Left hindlimb (tissue), 1 donor: ENCODE measurements at places on chromosomes 2 and 18.

DNA sequence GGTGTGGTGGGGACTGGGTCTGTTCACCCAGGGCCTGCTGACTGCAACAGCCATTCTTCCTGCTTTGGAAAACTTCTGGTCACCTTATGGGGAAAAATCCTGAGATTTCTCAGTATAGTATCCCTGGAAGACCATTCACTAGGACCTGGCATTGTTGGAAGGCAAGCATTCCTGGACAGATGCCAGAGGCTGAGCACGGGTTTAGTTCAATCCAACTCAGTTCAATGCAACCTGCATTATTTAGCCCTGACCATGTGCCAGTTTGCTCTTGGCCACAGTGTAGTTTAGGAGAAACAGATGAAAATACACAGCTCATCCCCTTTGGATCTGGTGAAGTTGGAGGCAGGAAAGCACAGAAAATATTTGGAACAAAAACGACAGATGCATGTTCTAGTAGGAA is 95.9 kb downstream of the LPIN1 start:
- DNase-seq = no peak

DNA sequence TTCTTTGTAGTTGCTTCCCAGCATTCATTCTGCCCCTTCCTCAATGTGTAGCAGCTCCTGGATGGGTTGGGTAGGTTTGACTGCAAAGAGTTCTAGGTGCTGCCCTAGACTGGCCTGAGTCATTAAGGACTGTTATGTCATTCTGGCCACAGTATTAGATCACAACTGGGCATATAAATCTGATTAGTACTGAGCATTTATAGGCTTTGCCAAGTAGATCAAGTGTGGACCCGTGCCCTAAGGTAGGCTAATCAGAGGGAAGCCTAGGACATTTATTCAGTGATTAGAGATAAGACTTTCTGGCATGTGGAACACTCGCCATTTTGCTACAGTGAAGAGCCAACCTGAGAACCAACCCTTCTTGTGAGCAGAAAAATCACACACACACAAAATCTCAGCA is 2.7 kb downstream of the KATNAL2 start:
- no peak for DNase-seq

DNA sequence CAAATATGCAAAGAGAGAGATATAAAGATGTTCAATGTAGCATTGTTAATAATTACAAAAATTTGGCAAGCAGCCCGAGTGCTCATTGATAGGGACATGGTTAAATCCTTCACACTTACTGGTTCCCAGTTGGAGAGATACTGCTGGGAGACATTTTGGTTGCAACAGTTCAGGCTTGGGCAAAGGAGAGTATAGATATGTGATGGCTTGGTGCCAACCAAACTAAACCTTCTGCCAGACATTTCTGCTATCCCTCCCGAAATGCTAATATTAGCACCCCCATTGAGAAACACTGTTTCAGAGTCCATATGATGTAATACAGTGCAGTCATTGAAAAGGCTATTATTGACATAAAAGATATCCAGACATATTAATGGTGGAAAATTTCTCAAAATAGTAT is 11.5 kb downstream of the GEN1 start:
- DNase-seq = no peak

DNA sequence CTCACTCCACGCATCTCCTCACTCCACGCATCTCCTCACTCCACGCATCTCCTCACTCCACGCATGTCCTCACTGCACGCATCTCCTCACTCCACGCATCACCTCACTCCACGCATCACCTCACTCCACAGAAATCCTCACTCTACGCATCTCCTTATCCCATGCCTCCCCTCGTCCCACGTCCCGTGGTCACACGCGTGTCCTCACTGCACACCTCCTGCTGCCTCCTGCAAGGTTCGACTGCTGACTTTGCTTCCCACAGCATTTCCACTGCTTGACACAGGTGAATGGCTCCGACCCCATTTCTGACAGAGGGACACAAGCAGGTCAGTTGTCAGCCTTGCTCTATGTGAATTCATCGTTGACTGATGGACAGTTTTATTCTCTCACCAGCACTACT is 103.0 kb downstream of the USP40 start:
- DNase-seq = no peak

- DNase-seq = no peak
Observed at GRCh38 chr2:9539531-9539930, 16.1 kb downstream of the ADAM17 start.

DNA sequence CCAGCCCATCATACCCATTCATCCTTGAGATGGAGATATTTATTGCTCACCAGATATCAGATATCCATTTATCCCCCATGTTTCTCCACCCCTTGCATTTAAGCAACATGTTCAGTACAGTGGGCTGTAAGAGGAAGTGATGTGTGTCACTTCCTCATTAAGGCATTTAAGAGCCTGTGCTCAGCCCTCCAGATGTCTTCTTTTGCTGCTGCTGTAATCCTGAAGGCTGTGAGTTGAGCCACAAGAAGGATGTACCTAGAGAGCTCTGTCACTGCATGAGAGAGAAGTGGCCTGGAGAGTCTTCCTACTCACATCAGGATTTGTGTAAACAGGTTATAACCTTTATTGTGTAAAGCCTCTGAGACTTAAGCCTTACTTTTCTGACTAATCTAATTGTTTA is 151.8 kb upstream of the UNC80 start:
- no peak for DNase-seq

DNA sequence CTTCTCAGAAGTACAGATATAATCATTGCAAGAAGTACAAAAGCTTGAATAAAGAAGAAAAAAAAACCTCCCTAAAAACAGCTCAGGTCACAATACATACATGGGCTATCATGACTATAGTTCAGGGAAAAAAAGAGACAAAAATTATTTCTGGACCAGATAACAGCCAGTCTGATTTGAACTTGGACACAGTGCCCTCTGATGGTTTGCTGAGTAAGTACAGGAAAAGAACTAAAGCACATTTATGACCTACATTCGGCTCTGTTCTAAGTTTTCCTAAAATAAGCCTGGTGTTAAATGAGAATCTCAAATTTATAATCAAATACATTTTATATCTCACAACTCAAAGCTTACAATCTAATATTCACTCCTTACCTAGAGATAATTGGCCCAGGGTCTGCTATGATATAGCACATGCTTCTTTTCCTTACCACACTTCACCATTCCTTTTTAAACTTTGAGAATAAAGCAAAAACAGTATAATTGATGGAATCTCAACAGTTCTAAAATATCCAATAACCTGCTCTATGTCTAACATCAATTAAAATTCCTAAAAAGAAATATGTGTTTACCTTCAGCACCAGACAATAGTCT is 81.1 kb downstream of the RAPH1 start:
- DNase-seq = no peak

DNA sequence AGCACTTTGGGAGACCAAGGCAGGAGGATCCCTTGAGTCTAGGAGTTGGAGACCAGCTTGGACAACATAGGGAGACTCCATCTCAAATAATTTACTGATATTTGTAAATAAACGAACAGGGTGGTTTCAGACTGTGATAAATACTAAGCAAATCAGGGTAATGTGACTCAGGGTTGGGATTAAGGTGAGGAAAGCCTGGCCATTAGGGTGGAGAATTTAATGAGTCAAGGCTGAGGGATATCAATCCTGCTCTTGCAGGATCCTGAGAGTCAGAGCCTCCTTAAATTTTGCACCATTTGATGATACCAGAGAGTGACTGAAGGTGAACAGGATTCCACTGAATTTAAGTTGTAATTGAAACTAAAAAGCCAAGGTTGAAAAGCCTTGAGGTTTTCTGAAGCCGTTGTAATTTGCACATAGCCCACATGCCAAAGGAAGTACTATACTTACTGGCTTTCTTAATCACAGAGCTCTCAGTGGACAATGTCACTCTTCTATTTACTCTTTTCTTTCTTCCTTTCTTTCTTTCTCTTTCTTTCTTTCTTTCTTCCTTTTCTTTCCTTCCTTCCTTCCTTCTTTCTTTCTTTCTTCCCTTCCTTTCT is 28.6 kb upstream of the AP1S3 start:
- DNase-seq = no peak

DNA sequence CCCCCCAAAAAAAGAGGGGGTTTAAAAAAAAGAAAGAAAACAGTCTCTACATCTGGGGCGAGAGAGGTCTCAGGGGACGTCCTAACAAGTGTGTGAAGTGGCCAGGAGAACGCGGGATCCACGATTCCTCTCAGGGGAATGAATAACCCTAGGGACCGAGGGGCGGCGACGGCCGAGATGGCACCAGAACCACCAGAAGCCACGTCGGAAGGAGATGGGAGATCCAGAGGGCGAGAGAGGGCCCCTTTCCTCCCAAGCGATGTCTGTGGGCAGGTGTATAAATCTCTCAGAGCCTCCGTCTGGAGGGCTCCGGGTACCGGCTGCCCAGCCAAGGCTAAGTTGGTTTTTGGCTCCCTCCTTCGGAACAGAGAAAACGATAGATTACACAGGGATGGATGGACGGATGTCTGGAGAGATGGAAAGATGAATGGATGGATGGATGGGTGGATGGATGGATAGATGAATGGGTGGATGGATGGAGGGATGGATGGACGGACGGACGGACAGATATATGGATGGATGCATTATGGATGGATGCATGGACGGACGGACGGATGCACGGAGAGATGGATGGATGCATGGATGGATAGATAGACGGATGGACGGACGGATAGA is 1.7 kb downstream of the EPHA4 start:
- DNase-seq = peak; percentile 69

GRCh38 chr2:241553512-241553830 is 5.1 kb upstream of the BOK start:
- DNase-seq = no peak

GRCh38 chr2:26982102-26982742 is 11.8 kb downstream of the MAPRE3 start:
- no peak for DNase-seq

DNA sequence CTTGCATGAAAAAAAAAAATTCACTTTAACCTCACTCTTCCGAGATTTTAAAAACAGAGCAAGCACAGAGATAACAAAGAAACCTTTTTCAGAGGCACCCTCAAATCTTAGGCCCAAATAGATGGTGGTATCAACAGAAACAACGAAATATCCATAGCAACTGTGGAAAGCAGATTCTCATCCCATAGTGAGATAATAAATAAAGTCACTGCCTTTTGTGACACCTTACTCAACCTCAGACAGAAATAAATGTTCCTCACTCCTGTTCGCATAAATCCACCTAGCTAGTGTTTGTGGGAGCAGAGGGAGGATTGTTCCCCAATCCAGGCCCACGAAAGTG is 60.9 kb upstream of the RTN4 start:
- DNase-seq = no peak

GRCh38 chr2:213285404-213285803 is 1.1 kb downstream of the SPAG16 start:
- DNase-seq = no peak

DNA sequence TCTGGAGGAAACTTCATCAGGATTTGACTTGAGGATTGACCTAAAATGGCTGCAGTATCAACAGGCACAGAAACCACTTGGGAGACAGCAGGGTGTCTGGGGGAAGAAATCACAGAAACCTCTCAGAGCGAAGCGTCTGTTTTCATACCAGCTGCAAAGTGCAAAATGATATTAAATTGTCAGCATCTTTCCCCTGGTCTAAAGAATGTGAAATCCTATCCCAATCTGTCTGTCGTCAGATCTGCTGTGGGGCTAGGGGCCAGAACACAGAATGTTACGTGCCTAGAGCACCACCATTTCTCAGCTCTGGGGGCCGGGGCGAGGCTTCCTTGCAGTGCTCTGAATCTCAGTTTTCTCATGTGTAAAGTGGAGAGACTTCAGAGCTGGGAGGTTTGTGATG is 54.1 kb upstream of the MYCN start:
- DNase-seq = no peak

- DNase-seq = no peak
Observed at GRCh38 chr18:4445902-4446301, 9.2 kb downstream of the DLGAP1 start.

GRCh38 chr2:145018502-145018901 is 498.6 kb upstream of the ZEB2 start:
- no peak for DNase-seq

DNA sequence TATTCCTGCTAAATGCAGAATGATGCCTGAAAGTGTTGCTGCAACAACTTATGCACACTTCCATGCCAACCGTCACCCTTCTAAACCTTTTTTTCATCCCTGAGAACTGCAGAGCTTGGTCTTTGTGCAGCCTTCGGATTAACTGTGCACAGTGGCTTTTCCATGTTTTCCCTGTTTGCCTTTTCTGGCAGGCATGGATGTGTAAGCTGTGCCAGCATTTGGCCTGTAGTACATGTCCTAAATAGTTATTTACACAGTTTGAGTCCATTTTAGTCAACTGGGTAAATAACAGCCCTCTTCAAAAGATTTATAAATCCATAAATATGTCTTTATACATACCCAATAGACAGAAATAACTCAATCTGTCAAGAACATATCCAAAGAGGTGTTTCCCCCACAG is 31.5 kb downstream of the MEIS1 start:
- no peak for DNase-seq

GRCh38 chr2:98518101-98518500 is 73.4 kb downstream of the INPP4A start:
- DNase-seq = no peak

DNA sequence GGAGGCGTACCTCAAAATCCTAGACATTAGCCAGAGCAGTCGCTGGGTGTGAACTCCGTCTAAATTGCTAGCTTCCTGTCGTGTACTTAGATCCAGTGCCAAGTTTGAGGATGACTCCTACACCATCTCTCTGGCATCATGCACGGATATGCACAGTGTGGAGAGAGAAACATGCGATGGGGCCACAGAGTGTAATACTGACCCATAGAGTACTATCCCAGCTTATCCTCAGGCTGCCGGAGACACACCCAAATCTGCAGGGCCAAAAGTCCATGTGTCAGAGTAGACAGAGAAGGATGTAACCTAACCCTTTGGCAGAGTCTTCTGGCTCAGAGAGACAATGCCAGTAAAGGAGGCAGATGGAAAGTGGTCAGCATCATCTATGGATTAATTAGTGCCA is 84.2 kb downstream of the ARL4C start:
- DNase-seq = no peak

- no peak for DNase-seq
Observed at GRCh38 chr2:196162586-196163175, 8.7 kb downstream of the STK17B start.

- DNase-seq = no peak
Observed at GRCh38 chr2:40224318-40224717, 227.6 kb downstream of the SLC8A1 start.

- no peak for DNase-seq
Observed at GRCh38 chr2:200777275-200777674, 34.4 kb upstream of the BZW1 start.

GRCh38 chr18:27075828-27076227 is 109.3 kb downstream of the CHST9 start:
- DNase-seq = no peak

GRCh38 chr2:172671501-172671900 is 64.1 kb upstream of the RAPGEF4 start:
- no peak for DNase-seq

- DNase-seq = no peak
Observed at GRCh38 chr18:56651771-56652092, 573 bp downstream of the WDR7 start.

GRCh38 chr2:75853436-75853835 is 142.7 kb upstream of the GCFC2 start:
- no peak for DNase-seq

DNA sequence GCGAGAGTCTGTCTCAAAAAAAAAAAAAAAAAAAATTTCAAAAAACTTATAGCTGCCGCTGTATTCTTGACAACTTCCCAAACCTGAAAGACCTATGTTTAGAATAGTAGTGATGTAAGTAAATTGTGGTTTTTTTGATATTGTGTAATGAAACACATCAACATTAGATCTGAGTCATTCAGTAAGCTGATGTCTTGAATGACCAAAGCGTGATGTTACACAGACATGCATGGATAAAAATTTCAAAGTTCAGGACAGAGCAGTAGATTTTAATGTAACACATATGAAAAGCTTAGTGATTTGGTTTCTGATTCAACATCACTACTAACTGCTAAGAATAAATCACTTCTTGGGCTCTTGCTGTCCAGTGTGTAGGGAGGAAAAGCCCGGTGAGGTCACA is 69.3 kb upstream of the MEX3C start:
- no peak for DNase-seq
